ENCODE measurements at places on chromosomes 7 and 10.

GRCh38 chr10:22765660-22766547 is 51.5 kb upstream of the PIP4K2A start:
- no peak for DNase-seq

GRCh38 chr7:156179872-156180390 is 367.7 kb upstream of the SHH start:
- no peak for DNase-seq

DNA sequence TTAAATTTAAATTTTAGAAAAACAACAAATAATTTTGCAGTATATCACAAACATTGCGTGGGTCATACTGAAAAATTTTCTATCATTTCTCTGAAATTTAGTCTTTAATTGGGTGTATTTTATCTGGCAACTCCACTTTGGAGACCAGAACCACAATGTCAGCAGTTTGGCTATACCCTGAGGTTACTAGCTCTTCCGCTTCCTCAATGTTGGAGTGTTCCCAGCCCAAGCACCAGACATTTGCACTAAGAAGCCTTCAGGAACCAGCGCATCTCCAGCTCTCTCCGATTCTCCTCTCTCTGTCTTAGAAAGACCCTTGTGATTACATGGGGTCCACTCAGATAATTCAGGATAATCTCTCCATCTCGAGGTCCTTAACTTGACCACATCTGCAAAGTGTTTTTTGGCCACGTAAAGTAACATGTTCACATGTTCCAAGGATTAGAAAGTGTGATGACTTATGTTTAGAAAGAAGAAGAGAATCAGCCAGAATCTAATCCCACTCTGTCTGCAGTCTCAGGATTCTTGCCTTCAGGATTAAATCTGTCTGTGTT is 43.1 kb upstream of the ADRB1 start:
- DNase-seq = no peak

GRCh38 chr10:87504307-87504639 is 420 bp upstream of the MINPP1 start:
- no peak for DNase-seq

DNA sequence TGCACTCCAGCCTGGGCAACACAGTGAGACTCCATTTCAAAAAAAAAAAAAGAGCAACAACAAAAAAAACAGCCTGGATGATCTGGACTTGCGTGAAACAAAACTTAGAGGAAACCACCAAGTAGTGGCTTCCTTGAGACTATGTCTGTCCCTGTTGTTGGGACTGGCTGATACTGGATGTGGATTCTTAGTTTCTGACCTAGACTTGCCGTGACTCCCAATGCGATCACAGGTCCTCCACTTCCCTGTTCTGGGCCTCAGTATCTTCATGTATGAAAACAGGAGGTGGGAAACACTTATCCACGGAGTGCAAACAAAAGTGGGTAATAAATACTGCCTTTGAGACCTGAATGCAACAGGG is 125.7 kb downstream of the PRPF18 start:
- DNase-seq = no peak

- DNase-seq = no peak
These were observed 96.3 kb downstream of the ATXN7L1 start for GRCh38 chr7:105779856-105780780.

DNA sequence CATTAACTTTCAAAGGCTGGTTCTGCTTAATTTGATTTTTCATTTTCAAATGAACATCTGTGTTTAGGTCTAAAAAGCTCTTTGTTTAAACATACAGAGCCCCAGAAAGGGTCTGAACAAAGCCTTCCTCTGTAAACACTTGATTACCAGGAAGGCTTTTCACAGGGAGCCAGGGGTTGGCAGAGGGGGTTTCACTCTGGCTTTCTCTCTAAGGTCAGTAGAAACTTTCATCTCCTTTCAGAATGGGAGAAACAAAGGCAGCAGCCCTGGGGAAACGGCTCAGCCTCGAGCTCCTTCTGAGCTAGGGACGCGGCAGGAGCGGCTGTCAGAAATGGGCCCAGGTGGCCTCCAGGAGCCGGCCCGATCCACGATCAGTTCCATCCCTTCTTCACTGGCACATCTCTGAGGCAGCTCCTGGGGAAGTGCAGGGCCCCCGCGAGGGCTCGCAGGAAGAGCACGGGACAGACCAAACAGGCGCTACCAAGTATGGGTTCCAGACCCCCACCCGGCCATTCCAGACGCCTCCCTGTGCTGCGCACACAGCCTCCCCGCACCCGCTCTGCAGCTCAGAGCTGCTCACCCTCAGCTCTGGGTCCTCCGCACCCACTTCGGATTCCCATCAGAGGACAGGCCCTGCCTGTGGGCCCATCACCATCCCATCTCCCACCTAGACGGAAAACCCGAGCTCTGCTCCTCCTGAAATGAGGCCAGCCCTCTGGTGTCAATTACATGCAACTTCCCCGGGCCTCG is 124.1 kb downstream of the MAD1L1 start:
- no peak for DNase-seq

DNA sequence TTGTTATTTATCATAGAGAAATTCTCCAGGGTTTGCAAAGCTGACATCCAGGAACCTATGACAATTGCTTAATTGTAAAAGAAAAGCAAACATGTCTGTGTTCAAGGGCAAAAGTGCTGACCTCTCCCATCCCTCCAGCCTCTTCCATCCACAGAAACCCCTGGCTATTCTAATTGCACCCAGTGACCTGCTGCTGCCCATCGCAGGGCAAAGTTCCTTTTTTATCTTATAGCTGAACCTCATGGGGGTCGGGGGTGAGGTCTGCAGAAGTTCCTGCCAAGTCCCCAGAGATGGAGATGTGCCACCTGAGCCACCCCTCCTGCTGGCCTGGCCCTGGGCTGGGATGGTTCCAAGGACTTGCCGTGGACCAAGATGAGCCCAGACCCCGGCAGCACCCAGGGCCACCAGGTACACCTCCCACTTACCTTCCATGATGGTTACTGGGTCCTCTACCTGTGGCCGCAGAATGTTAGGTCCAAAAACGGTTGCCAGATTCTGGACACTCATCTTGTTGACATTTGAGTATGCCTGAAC is 146.5 kb downstream of the MAPK8 start:
- DNase-seq = no peak

- DNase-seq = no peak
These were observed 13.3 kb upstream of the IFIT1B start for GRCh38 chr10:89364531-89364930.

GRCh38 chr7:122315507-122316466 is 11.2 kb upstream of the FEZF1 start:
- no peak for DNase-seq

- no peak for DNase-seq
These were observed 2.8 kb downstream of the LGI1 start for GRCh38 chr10:93760490-93760889.

- no peak for DNase-seq
These were observed 428.6 kb upstream of the ADARB2 start for GRCh38 chr10:2165771-2166460.

DNA sequence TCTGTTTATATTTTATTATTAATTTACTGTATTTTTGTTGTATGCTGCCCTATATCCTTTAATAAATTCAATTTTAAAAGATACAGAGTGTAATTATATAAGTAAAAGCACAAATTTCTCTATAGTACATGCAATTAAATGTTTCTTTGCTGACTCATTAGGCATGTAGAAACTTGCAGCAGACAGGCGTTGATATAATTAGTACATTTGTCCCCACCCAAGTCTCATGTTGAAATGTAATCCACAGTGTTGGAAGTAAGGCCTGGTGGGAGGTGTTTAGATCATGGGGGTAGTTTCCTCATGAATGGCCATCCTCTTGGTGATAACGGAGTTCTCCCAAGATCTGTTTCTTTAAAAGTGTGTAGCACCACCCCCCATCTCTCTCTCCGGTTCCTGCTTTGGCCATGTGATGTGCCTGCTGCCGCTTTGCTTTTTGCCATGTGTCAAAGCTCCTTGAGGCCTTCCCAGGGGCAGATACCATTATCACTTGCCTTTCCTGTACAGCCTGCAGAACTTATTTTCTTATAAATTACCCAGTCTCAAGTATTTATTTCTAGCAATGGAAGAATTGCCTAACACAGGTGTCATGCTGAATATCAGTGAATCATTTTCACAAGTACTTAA is 63.7 kb downstream of the TSPAN12 start:
- DNase-seq = no peak

DNA sequence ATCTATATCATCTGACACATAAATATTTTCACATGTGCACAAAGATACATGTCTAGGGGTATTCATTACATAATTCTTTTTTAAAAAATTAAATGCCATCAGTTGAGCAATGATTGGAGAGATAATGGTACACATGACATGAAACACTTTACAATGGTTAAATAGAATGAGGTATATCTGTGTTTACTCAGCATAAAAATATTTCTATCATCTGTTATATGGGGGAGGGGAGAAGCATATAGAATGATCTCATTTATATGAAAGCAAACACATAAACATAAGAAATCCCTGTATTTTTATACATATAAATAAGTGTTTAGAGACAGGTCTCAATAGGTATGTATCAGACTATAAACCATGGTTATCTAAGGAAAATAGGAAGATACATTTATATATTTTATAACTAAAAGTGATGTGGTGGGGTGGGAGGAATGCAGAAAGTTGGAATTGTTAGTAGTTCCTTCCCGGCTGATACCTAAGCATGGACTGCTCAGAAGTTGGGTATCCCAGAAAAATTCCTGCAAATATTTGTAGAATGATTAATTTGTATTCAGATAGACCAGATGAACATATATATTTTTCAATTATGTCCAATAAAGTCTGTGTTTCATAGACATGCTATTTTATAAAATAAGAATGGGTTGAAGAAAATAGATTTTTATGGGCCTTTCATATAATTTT is 75.1 kb downstream of the SHOC2 start:
- DNase-seq = no peak

DNA sequence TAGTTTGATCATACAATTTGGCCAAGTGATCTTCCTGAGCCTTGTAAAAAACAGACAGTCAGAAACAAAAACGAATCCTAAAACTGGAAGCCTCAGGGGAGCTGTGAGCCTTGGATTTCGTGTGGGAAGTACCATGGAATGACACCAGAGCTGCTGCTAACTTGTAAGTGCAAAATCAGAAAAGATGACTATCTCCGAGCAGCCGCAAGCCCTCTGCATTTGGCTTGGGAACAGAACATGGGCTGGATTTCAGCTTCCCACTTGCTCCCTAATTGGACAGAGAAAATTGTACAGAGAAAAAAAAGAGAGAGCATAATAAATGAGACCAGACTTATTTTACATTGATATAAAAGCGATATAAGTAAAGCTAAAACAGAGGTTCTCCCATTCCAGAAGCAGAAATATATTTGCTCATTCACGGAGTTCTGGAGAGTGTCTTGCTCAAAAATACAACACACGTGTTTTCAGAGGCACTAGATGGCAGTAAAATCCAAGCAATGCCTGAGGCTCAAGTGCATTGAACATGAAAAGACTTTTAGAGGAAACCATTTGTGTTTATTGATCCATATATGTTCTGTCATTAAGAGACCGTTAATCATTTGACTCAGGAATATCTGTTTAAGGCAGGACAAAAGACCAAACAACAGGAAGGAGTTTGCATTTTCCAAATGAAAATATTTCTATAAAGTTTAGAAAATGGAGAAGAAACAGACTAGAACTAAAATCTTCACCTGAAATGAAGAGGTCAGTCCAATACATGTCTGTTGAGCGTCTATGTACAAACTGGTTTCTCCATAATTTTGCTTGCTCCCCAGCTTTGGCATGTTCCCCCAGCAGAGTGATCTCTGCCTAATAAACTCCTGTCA is 78.3 kb upstream of the SLC26A5 start:
- DNase-seq = no peak

GRCh38 chr10:86313621-86314041 is 53.0 kb downstream of the GRID1 start:
- DNase-seq = no peak

- DNase-seq = no peak
These were observed 1165.4 kb downstream of the XPNPEP1 start for GRCh38 chr10:108757946-108758345.

GRCh38 chr10:77027576-77027975 is 610.0 kb downstream of the KCNMA1 start:
- no peak for DNase-seq

- DNase-seq = no peak
These were observed 152.2 kb downstream of the NXPH1 start for GRCh38 chr7:8585591-8585990.

GRCh38 chr7:96441436-96442084 is 119.7 kb upstream of the SLC25A13 start:
- DNase-seq = no peak

GRCh38 chr10:32225976-32226375 is 121.0 kb downstream of the EPC1 start:
- no peak for DNase-seq

GRCh38 chr10:89783406-89783805 is 82.0 kb downstream of the KIF20B start:
- no peak for DNase-seq

DNA sequence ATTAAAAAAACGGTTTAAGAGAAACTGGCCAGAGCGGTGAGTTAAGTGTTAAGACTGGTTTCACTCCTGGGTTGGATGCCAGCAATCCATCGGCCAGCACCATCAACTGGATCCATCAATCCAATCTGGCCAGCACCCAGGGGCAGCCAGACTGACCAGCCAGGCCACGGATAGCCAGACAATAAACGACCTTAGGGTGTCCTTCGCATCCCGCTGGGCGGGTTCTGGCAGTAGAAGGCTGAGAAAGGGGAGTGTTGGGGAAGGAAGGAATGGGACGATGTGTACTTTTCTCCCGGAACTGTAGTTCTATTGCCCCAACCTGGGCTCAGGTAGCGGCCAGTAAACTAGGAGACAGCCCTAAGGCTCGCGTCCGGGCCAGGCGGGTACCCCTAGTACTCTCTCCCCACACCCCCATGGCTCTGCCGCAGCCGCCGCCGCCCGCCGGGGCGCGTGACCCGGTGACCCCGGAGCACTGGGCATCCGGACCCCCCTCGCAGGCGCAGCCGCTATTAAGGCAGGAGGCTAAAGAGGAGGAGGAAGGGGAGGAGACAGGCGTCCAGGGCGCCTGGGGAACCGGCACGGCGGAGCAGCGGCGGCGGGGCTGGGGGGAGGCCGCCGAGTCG is at the start of gene CASD1:
Gene CASD1 (plus strand): TSS at position 546 of the 623 bp plus-strand sequence. CDS start 276 bp downstream, outside the sequence.
- peak; percentile 31 for DNase-seq

DNA sequence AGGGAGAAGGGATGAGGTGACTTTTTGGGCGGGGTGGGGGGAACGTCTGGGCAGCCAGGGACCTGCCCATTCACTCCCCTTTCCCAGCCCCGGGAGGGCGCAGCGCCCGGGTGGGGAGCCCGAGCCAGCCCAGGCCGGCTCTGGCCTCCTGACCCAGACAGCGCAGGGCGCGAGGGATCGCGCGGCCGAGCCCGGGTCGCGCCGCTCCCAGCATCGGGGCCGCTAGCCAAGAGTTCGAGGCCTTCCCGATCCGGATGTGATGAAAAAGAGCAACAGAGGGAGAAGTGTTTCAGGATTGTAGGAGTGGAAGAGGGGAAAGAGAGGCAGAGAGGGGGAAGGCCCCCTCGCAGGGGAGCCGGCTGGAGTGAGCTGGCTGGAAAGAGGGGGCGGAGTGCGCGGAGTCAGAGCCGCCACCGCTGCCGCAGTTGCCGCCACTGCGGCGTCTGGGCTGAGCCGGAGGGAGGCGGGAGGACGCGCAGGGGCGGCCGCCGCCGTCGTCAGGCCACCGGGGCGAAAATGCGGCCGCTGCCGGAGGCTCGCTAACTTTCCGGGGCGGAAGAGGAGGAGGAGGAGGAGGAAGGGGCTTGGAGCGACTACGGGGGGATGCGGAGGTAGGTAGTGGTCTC is at the start of gene MDFIC:
Gene MDFIC (plus strand): TSS at position 69 of the 626 bp plus-strand sequence. CDS start 940 bp downstream, outside the sequence.
- DNase-seq = peak; percentile 43

Data from stimulated activated CD4-positive, alpha-beta T cell treated with anti-CD3 and anti-CD28 coated beads, Interleukin-15, amount 100 ng/mL, for 48 hours (primary cell).